Activated T-helper 1 cell treated with Interleukin-2 at 50 U/mL for 16 hours (primary cell): ENCODE measurements at places on chromosomes 16 and 17.

GRCh38 chr17:42878123-42878880, 22.3 kb upstream of the G6PC1 start:
- no peak for DNase-seq

DNA sequence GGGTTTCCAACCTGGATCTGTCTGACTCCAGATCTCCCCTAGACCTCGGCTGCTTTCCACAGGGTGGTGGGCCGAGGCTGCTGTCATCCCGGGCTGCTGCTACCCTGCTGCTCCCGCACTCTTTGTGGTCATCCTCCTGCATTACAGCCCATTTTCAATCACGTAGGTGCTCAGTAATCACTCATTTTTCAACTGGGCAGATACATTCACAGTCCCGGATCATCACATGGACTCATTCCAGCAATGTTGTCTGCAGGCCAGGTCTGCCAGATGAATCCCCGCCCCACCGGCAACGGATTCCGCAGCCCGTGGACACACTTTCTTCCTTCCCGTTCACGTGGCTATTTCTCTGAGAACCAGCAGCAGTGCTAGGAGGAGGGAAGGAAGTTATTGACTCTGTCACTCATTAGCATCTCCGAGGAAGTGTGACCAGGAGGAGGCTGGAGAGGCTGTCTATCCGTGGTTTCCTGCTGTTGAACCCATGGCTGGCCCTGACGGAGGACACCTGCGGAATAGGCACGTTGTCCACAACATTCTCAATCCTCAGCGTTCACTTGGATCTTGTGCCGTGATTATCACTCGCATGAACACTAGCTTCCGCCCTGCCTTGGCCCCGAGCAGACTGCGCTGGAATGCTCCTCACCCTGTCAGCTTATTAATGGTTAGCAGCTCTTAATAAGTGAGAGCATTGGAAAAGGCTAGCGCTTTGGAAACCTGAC, 14.7 kb upstream of the ZCCHC14 start:
- no peak for DNase-seq

GRCh38 chr17:16439811-16440351, 24.5 kb downstream of the TRPV2 start:
- no peak for DNase-seq

- DNase-seq = no peak
Observed at GRCh38 chr16:87569601-87570571, 32.4 kb upstream of the JPH3 start.

DNA sequence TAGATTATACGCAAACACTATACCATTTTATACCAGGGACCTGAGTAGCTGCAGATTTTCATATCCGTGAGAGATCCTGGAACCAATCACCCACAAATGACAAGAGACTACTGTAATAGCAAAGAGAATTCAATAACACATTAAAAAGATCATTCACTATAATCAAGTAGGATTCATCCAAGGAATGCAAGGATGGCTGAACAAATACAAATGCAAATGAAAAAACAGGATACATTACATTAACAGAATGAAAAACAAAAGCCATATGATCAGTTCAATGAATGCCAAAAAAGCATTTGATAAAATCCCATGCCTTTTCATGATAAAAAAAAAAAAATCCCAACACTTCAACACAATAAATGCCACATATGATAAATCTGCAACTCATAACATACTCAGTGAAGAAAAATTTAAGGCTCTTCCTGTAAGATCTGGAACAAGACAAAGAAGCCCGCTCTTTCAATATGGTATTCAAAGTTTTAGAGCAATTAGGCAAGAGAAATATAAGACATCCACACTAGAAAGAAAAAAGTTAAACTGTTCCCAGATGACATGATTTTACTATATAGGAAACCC, 29.0 kb downstream of the N4BP1 start:
- DNase-seq = no peak

GRCh38 chr17:14748036-14748710, 447.3 kb downstream of the HS3ST3B1 start:
- DNase-seq = no peak

DNA sequence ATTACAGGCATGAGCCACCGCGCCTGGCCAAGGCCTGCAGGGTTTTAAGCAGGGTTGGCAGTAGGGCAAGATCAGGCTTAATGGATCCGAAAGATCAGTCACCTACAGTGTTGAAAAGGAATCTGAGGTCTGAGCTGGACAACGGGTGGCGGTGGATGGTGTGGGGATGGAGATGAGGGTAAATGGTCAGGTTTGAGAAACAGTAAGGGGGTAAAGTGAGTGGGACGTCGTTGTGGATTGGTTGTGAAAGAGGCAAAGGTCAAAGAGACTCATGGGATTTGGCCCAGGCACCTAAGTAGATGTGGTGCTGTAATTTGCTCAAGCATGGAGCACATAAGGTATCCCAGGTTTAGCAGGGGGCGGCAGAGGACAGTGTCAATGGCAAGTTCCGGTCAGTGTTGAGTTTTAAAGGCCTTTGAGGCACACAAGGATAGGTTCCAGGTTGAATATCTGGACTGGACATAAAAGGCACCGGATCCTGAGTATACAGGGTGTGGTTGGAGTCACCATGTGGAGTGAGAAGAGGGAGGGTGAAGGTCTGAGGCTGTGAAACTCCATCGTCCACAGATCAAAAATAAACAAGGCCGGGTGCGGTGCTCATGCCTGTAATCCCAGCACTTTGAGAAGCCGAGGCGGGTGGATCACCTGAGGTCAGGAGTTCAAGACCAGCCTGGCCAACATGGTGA, 1.1 kb upstream of the SLC16A5 start:
- no peak for DNase-seq

GRCh38 chr16:69274699-69275235, 36.4 kb upstream of the VPS4A start:
- no peak for DNase-seq

DNA sequence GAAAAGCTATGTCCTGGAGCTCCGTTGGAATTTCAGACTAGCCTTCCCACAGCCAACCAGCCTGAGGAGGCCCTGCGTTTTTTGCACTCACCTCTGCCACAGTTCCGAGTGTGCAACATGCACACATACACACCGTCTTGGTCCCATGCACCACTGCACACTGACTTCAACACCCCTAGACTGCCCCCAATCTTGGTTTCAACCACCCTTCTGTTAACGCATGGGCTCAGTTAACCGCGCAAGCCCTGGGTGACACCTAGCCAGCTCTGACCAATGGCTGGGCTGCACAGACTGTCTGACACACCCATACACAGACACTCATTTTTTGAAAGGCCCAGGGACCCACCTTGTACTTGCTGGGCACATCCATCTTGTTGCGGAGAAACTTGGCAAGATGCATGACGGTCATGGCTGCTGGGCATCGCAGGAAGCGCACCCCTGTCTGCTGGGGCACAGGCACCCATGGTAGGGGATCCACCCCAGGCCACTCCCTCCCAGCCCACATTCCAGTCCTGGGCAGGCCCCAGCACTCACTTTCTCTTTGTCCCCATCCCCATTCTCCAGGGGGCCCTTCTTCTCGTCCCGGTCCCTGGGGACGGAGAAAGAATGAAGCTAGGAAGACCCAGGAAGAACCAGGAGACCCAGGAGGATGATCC, 8.0 kb downstream of the CISD3 start:
- DNase-seq = no peak

DNA sequence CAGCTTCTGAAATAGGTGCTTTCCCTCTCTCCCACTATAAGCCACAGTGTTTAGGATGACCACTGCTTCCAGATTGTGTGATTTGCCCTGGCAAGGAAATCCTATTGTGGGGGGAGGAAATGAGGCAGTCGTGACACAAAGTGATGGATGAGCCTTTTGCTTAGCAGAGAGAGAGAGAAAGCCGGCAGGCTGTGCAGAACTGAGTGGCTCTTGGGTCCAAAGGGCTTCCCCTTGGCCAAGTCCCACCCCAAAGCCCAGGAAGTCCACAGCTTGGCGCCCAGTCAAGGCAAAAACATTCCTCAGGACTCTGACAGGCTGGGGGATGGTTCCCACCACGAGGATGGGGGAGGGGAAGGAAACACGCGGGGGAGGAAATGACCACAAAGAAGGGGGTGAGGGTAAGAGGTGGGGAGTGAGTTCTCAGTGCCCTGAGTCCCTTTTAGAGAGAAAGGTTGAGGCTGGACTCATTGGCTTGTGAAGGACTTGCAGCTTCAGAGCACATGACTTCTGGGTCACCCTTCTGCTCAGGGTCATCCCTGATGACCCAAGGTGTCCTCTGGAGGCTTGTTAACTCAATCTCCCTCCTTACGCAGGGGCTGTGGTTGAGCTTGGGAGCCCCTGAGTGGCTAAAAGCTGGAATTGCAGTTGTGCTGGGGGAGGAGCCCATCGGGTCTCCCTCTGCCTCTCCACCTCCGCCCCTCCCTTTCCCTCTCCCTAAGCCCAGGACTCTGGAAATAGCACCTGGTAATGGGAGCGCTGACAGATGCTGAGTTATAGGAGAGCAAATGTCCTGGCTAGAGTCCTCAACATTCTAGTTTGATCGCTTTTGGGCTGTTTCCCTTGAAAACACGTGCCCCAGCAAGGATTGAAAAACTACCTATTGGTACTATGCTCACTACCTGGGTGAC, 10.3 kb upstream of the MSL1 start:
- DNase-seq = peak; percentile 53

DNA sequence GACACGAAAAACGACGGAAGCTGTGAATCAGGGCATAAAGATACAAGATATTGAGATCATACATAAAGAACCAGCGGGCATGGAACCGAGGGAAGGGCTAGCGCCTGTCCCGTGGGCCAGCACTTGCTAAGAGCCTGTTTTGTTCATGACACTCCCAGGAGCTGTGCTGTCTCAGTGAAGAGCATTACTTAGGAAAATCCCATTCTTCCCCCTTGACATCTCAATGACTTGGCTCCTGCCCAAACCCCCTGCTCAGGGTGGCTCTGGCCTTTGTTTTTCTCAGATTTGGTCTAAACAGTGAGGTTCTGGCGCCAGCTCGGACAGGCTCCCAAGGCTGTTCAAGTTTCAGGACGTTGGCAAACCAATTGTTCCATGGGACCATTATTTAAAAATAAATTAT, 79.1 kb upstream of the SEC14L1 start:
- no peak for DNase-seq

DNA sequence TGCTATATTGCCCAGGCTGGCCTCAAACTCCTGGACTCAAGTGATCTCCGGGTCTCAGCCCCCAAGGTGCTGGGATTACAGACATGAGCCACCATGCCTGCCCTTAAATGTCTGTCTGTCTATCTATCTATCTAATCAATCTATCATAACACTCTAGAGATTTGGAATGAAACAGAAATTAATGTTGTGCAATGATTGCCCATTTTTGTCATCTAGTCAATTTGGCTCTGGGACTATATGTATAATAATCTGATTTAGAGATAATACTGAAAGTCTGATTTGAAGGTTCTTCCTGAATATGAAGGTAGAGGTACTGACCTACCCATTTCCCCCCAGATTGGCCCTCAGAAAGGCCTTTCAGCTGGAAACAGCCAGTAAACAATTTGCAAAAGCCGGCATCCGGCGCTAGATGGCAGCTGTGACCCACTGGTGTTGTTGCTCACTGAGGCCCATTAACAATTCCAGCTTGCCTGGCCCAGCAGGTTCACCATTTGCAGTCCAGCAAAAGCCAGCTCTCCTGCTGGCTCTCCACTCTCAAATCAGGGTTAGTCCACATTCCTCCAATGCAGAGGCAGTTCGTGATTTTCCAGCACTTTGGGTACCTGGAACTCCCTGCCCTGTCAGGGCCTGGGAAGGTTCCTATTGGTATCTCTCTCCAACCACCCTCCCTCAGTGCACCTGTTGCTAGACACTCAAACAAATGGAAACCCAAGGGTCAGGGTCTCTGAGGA, 22.9 kb upstream of the C16orf87 start:
- DNase-seq = peak; percentile 31

GRCh38 chr16:64089697-64090096, 1032.2 kb downstream of the CDH11 start:
- DNase-seq = no peak

- DNase-seq = no peak
Observed at GRCh38 chr17:54180950-54181349, 358.2 kb downstream of the KIF2B start.

GRCh38 chr17:81958633-81959342, 2.2 kb downstream of the NOTUM start:
- DNase-seq = no peak

GRCh38 chr17:74176546-74177001, 26.9 kb upstream of the RPL38 start:
- DNase-seq = no peak

- no peak for DNase-seq
Observed at GRCh38 chr16:20867585-20867984, 32.6 kb downstream of the DCUN1D3 start.

DNA sequence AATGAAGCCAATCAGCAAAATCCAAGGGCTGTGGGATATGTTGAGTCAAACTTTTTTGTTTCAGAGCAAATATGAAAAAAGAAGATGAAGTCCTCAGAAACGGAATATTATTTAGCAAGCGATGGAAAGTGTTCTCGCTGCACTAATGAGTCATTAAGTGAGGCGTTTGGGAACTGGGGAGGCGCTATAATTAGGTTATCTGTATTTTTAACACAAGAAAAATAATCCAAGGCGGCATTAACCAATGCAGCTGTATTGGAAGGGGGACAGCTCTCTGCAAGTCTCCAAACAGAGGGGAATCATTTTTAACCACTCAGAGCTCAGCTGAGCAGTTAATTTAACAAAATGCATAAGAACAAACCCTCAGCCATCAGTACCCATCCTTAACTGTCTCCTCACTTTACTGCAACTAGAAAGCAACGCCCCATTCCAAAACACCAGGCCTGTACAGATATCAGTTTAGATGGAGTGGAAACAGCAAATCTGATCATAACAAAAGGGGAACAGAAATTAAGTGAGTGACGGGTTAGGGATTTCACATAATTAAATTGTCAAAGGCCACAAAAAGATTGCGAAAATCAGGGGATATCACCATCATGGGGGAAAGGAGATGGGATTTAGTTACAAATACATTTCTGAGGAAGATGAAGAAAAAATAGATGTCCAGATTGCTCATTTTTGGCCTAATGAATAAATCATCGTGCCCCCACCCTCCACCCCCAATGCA, 211.0 kb upstream of the TOX3 start:
- no peak for DNase-seq

DNA sequence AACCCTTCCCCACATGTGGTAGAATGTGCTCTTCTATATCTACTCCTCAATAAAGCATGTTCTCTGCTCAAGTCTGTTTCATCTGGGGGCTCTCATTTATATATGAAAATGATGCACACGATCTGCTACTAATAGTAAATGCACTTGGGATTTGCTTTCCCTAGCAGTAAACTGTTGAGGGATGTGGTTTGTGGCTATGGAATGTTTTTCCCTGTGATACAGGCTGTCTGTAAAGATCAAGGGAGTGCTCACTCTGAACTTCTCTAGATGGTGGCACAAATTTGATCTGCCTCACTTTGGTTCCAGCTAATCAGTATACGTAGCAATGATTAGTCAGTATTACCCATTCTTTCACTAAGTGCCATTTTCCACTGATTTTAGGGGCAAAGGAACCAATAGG, 18.8 kb downstream of the TAC4 start:
- no peak for DNase-seq

GRCh38 chr16:70388006-70388680, 41.4 kb downstream of the DDX19A start:
- no peak for DNase-seq

GRCh38 chr17:28180449-28180848, 138.0 kb downstream of the NLK start:
- no peak for DNase-seq

- no peak for DNase-seq
Observed at GRCh38 chr16:46717692-46718091, 28.2 kb downstream of the ORC6 start.
